ENCODE measurements at places on chromosomes 4 and X.

- no peak for DNase-seq
Observed at GRCh38 chr4:79625361-79625760, 217.3 kb upstream of the GK2 start.

DNA sequence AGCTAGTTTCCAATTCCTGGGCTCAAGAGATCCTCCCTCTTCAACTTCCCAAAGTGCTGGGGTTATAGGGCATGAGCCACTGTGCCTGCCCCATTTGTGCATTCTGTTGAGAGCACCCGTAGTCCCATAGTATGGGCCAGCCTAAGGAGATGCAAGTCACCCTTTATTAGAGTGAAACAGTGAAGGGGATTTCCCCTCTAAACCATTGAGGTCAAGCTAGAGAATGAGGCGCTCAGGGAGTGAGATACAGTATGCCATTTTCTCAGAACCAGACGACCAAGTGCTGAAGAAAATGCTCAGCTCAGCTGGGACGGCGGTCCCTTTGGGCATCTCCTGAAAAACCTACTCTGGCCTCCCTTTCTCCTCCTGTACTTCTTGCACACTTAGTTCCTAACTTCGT, 18.7 kb downstream of the RNF4 start:
- peak; percentile 44 for DNase-seq

GRCh38 chrX:49270249-49270921, 792 bp downstream of the PPP1R3F start:
- no peak for DNase-seq

- no peak for DNase-seq
Observed at GRCh38 chr4:116598155-116598979, 487.0 kb downstream of the TRAM1L1 start.

GRCh38 chrX:110796407-110796697, 735 bp upstream of the CHRDL1 start:
- no peak for DNase-seq

All from GM12892 (cell line).